NCI-H1048 (cell line): ENCODE measurements at places on chromosomes 7 and 10.

DNA sequence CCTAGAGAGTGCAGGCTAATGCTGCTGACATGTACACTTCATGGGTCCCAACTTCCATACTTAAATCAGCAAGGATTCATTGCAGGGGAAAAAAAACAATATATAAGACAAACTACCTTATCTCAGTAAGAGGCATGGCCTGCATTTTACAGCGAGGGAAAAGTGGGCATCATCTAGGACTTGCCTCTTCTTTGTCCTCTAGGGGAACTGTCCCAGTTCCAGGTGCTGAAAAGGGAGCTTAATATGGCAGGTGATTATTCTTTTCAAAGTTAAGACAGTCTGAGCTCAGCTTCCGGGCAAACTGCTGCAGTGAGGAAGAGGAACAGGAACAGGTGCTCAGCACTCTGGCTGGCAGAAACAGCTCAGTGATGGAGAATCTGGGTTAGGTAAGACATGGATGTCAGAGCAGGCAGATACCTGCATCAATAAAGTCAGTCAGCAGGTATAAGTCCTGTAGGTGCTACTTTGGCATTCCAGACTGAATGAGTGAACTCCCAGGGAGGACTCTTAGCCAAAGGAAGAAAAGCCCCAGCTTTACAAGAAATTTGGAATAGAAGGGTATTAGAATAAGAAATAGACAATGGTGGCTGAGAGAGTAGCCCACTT, 147.2 kb downstream of the TMEM178B start:
- DNase-seq, result no peak

- no peak for DNase-seq
Measured at GRCh38 chr7:75993689-75994387, 557 bp downstream of the TMEM120A start.

DNA sequence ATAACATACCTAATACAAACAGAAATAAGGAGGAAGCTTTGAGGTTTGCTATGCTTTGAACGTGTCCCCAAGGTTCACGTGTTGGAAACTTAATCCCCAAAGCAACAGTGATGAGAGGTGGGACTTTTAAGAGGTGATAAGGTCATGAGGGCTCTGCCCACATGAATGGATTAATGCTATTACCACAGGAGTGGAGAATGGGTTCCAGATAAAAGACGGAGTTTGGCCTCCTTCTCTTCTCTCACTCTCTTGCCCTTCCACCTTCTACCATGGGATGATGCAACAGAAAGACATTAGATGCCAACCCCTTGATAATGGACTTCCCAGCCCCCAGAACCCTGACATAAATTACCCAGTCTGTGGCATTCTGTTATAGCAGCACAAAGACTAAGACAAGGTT, 9.6 kb downstream of the ITGB1 start:
- no peak for DNase-seq

DNA sequence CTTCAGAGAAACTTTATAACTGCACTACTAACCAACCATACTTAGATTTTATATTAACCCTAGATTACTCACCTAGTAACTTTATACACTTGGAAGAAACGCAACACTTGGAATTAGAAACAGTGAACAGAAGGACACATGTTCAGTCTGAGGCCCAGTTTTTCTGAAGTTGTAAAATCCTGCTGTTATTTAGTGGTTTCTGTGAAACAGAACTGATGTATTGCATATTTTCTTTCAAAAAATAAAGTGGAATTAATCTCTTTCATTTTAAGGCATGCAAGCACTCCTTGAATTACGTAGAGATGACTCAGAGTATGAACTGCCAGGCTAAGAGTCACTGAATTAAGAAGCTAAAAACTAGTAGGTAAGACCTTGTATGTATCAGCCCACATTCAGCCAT, 215.8 kb downstream of the SKAP2 start:
- DNase-seq, result no peak

GRCh38 chr10:48658243-48658974, 26.3 kb upstream of the WDFY4 start:
- no peak for DNase-seq

DNA sequence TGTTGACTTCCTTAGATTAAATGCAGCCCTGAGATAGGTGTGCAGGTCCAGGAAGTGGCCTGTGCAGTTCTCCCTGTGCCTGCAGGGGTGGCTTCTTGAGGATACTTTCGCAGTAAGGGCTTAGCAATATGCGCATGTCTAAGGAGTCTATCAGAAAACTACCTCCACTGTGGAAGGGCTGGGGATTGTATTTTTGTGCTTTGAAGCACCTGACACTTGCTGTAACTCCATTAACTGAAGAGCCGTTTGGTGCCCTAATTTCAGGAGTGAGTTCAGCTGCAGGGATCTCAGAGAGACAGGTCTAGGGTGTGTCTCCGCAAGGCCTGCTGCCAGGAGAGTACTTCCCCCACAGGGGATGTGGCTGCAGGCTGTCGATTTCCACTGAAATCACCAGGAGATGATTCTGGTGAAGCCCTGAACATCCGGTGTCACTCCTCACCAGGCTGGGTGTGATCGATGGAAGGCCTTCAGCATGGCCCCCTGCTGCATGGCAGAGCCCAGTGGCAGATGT, 35.5 kb downstream of the IKZF1 start:
- DNase-seq, result no peak
